ENCODE measurements at places on chromosomes 11 and 22.

DNA sequence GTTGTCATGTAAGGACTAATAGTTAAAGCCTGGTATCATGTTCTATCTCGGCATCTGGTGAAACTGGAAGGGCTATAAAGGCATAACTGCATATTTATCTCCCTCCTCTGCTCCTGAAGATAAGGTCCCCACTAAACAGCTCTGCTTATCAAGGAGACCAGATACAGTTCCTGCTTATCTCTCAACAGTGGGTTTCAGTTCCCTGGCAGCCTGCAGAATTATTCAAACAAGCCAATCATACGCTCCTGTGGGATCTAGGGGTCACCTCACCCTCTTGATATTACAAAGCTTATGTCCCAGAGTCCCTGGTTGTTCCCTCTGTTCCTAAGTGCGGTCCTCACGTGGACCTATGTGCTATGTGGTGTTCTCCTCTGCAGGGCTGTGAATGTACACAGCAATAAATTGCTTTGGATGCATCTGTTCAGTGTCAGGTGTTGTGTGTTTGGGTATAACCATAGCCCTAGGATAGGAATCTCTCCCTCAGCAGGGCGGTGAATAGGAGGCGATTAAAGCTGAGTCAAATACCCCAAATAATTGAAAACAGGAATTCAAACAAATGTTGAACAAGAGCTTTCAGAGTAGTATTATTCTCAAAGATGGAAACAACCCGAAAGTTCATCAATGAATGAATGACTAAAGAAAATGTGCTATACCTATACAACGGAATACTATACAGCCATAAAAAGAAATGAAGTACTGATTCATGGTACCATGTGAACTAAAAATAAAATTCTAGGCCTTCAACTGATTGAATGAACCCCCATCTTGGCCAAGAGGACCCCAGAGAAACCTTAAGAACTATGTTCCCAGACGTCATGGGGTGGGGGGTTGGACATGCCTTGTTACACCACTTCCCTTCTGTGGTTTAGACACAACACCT lies 3.1 kb upstream of the OOSP4A start:
- no peak for DNase-seq

GRCh38 chr11:69398529-69399492 lies 82.7 kb upstream of the LINC01488 start:
- no peak for DNase-seq

GRCh38 chr11:27532652-27533325 lies 26.2 kb upstream of the LIN7C start:
- DNase-seq = no peak

GRCh38 chr11:61958590-61958989 lies 8.4 kb downstream of the BEST1 start:
- no peak for DNase-seq

DNA sequence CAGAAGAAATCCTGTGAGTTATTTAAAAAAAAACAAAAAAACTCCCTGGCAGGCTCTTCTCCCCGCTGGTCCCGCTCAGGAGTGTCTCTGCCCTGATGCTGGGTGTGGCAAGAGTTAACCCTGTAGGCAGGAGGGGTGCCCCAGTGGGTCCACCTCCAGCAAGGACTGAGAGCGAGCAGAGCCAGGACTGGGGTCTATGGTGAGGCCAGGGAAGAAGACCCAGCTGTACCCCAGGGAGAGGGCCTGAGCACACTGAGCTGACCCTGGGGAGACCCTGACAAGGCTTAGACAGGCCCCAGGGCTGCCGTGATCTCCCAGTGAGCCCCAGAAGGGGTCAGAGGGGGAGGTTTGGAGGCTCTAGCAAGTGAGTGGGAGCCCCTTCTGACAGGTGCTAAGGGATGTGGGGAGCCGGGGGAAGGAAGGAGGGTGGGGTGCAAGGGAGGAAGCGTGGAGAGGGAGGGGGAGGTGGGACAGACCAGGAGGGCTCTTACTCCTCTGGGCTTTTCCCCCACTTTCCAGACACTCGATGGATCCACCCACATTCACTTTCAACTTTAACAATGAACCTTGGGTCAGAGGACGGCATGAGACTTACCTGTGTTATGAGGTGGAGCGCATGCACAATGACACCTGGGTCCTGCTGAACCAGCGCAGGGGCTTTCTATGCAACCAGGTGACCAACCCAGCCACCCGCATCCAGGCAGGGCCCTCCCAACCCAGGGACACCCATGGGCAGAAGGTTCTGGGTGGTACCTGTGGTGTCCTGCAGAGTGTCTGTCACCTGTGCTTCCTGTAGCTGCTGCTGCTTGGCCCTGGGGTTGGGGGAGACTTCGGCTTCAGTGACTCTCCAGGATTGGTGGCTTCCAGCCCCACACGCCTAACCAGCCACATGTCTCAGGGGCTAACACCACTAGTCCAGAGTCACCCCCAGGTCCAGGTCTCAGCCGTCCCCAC lies 6.4 kb downstream of the APOBEC3G start:
- DNase-seq = no peak

DNA sequence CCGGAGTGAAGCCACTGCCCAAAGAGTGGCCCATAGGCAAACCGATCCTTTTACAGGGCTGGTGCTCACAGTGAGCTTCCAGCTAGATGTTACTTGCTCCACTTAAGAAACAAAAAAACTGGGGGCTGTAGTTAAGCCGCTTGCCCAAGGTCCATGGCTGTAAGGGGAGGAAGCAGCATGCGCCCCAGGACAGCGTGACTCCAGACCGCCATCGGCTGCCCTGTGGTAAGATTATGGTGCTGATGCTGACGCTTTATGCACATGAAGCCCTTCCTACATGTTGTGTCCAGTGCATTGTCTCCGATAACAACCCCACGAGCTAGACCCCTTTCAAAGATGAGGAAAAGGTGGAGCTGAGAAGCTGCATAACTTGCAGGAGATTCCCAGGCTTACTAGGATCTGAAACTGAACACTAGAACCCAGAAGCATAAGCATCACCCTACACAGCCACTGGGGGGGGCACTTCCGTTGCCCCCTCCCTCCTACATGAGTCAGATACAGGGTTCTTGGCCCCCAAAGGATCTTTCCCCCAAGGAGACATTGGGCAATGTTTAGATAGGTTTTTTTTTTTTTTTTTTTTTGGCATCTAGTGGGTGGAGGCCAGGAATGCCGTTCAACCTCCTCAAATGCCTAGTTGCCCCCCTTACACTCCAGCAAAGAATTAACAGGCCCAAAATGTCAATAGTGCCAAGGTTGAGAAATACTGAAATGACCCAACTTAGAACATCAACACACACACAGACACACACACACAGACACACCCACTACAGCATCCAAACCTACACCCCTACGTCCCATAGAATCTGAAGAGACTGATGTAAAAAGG lies 53.9 kb downstream of the MN1 start:
- DNase-seq = no peak

- no peak for DNase-seq
Measured at GRCh38 chr11:26330262-26330661, 1.7 kb upstream of the ANO3 start.

- no peak for DNase-seq
Measured at GRCh38 chr11:73415854-73416615, 39.8 kb downstream of the RELT start.

GRCh38 chr11:109940816-109941215 lies 152.4 kb upstream of the ZC3H12C start:
- DNase-seq = no peak

DNA sequence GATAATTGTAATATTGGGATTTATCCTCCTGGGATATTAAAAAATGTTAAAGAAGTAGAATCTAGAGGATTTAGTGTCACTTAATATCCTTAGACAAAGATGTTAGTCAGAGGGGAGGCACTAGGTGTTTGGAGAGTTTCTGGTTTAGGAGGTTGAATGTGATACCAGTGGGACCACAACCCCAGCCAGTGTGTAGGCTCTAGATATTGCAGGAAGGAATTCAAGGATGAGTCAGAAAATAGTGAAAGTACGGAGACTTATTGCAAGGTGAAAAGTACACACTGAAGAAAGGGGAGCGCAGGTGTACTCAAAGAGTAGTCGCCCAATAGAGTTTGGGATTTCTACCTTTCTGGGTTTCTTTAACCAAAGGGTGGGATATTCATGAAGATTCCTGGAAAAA lies 5.7 kb upstream of the TMEM41B start:
- DNase-seq = no peak

- DNase-seq = no peak
Measured at GRCh38 chr11:19087658-19088057, 27.1 kb upstream of the MRGPRX2 start.

DNA sequence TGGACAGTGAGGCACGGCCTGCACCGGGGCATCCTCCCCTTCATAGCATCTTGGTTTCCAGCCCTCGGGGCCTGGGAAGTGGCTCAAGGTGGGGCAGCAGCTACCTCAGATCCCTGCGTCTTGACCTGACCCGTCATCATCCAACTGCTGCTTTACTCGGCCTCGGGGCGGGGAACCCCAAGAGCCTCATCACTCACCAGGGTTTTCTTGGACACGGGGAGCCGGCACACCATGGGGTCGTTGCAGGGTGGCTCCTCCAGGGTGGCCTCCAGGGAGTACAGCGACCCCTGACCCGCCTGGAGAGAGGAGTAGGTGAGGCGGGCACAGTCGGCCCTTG lies 651 bp downstream of the CTSF start:
- no peak for DNase-seq

- DNase-seq = no peak
Measured at GRCh38 chr22:18978506-18978905, 42.4 kb upstream of the PRODH start.

DNA sequence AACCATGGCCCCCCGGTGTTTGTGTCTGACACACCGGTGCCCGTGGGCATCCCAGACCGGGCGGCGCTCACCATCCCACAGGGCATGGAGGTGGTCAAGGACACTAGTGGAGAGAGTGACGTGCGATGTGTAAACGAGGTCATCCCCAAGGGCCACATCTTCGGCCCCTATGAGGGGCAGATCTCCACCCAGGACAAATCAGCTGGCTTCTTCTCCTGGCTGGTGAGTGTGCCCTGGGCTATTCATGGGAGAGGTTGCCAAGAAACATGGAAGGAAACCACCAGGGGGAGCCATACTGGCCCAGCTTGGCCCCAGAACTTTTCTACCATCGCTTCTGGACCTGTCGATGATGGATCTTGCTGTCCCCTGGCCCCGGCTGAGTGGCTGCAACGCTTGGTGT lies 36.5 kb downstream of the PRDM11 start:
- no peak for DNase-seq

- DNase-seq = no peak
Measured at GRCh38 chr11:118153976-118154375, 1.4 kb upstream of the SCN4B start.

DNA sequence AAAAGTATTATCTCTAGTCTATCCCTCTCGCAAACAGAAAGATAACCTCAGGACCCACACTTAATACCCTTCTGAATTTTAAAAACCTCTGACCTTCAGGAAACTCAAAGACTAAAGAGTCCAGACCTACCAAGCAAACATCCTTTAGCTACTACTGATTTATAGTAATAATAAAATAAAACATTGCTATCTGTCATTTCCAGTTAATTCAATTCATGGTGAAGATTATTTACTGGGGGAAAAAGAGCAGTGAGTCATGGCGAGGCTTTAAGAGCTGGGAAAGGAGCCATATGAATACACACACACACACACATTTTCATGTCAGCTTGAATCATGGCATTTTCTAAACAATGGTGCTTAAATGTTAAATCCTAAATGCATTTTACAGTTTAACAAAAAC lies 87.1 kb downstream of the FAM76B start:
- DNase-seq = no peak

DNA sequence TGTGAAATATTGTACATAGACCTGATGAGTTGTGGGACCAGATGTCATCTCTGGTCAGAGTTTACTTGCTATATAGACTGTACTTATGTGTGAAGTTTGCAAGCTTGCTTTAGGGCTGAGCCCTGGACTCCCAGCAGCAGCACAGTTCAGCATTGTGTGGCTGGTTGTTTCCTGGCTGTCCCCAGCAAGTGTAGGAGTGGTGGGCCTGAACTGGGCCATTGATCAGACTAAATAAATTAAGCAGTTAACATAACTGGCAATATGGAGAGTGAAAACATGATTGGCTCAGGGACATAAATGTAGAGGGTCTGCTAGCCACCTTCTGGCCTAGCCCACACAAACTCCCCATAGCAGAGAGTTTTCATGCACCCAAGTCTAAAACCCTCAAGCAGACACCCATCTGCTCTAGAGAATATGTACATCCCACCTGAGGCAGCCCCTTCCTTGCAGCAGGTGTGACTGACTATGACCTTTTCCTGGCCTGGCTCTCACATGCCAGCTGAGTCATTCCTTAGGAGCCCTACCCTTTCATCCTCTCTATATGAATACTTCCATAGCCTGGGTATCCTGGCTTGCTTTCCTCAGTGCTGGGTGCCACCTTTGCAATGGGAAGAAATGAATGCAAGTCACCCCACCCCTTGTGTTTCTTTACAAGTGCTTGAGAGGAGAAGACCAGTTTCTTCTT lies 12.3 kb downstream of the PIK3IP1 start:
- no peak for DNase-seq

DNA sequence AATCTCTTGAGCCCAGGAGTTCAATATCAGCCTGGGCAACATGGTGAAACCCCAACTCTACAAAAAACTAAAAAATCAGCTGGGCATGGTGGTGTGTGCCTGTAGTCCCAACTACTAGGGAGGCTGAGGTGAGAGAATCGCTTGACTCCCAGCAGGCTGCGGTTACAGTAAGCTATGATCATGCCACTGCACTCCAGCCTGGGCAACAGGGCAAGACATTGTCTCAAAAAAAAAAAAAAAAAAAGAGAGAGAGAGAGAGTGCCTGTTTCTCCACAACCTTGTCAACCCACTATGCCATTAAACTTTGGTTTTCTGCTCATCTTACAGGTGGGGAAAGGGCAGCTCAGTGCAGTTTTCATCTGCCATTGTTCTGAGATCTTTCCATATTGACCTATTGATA lies 5.1 kb downstream of the FOLR3 start:
- DNase-seq = no peak

DNA sequence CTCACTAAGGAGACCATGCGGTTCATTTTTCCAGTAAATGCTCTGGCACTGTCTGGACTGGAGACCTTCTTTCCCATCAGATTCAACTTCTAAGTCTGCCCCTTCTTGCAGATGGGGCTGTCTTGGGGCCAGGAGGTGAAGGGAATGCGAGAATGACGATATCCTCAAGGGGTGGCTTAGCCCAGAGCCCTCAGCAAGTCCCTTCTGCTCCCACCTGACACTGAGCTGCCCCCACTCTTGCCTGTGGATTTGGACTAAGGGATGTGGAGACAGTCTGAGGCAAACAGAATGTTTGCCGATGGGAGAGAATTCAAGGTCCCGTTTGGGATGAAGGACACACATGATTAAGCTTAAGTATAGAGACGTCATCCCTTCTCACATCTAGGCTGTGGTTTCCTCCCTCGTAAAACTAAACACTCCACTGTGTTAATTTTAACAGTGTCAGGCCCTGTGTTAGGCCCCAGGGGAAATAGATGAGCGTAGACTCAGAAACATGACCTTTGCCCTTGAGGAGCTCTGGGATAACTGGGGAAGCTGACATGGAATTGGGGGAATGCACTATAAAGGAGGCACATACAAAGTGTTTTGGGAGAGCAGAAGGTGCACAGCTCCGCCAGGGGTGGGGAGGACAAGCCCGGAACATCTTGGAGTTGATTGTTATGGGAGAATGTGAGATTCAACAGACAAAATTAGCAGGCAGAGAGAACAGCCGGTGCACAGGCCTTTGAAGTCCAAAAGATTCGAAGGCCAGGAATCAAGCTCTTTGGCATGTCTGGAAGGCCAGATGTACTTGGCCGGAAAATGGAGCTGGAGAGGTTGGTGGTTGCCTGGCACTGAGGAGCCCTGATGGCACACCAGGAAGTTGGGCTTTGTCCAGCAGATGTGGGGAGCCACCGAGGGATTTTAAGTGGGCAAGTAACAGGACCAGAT lies 71.6 kb downstream of the ST3GAL4 start:
- DNase-seq = no peak

All from NCI-H2107 (cell line).